ENCODE measurements at places on chromosomes 12 and 14.

- DNase-seq, result no peak
Observed at GRCh38 chr14:26233118-26233517, 364.7 kb downstream of the NOVA1 start.

GRCh38 chr12:103368167-103368566, 127.6 kb downstream of the C12orf42 start:
- no peak for DNase-seq

- no peak for DNase-seq
Observed at GRCh38 chr12:43815416-43815815, 9.3 kb upstream of the TWF1 start.

- DNase-seq, result no peak
Observed at GRCh38 chr12:105804591-105805265, 334.0 kb downstream of the NUAK1 start.

DNA sequence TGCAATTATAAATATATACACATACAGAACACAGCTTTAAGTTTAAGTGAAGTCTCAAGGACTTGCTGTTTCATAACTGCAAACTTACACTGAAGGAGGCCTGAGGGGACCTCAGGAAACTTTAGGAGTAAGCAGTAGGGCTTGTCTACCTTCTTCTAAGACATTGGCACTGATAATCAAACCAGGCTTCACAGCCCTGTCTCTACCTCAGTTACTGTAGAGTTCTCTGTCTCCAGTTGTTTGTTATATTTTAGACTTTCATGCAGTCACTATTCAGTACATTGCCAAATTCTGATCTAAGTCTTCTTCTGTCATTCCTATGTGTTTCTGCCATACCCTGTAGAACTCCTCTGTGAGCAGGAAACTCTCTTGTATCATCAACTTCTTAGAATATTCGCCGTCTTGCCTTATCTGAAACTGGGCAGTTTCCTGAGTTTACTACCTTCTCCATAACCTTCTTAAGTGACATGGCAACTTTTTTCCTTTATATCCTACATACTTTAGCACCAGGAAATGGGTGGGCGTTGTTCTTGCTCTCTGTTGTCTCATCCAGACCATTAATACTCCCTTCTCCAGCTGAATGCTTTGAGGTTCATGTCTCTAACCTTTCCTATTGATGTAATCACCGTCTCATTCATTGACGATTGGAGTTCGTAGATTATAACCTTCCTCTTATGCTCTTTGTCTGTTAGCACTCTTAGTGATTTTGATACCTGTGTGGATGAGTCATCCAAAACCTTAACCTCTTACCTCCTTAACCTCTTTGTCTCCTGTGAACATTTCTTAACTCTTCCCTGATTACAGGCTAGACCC, 11.4 kb downstream of the APAF1 start:
- DNase-seq, result no peak

DNA sequence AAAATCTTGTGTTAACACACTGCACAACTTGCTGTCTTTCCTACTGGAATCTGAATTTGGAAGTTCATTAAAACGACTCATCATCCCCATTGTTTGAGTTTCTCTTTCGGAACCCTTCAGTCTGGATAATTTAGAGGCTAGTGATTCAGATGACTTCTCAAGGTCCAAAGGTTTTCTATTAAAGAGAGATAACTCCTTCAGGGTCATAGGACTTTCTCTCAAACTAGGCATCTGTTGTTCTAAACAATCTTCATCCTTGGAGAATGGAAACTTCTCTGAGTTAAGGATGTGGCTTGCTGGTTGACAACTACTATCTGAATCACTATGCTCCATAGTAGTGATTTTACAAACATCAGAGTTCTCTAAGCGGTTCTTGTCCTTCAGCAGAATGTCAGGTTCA, 4.4 kb downstream of the MLH3 start:
- no peak for DNase-seq

DNA sequence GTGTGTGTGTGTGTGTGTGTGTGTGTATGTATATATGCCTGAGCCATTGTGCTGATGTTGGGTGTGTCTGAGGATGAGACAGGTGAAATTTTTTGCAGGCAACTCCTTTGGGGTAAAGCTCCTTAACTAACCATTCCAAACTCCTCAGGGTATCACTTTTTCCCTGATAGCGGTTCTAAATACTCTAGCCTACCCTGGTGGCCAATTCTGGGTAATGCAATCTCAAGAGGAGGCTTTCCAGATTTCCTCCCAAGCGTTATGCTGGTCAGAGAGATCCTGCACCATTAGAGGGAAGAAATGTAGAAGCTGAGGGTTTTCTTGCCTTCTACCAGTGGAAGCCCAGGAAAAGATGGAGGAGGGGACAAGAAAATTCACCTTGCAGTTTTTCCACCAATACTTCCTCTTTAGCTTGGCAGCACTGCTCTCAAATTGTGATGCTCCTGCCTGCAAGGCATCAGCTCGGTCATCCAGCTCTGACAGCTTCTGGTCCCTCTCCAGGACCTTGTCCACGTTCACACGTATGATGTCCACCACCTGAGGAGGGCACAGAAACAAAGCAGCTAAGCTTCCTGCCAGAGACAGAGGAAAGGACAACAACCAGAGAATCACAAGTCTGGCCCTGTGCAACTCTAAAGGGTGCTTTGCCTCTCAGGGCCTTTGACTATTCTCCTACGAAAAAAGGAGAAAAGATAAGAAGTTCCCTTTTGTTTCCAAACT, 4.9 kb downstream of the VAMP1 start:
- DNase-seq, result peak; percentile 74

GRCh38 chr14:71244341-71244740, 337.1 kb downstream of the PCNX1 start:
- peak; percentile 60 for DNase-seq

DNA sequence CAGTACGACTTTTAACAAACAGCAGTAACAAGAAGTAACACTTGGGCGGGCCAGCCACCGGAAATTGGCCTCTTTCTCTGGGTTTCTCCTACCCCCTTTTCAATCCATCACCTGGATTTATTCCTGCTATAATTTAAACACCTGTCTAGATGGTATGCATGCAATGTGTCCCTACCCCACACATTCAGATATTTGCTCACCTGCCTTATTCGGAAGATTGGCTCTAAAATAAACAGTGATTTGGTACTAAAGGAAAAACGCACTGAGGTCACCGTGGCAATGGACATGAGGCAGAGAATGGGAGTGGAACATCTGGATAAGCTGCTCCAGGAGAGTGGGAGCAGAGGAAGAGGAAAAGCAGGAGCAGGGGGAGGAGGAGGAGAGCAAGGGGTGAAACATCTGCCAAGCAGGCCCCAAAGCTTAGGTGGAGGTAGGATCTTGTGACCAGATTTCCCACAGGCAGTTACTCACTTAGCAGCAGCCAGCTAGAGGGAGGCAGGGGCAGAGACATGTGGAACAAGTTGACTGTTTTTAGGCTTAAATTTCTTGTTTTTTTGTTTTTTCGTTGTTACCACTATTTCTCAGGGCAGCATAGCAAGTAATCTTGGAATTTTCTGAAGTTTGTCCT, 150.9 kb downstream of the TTLL5 start:
- no peak for DNase-seq

DNA sequence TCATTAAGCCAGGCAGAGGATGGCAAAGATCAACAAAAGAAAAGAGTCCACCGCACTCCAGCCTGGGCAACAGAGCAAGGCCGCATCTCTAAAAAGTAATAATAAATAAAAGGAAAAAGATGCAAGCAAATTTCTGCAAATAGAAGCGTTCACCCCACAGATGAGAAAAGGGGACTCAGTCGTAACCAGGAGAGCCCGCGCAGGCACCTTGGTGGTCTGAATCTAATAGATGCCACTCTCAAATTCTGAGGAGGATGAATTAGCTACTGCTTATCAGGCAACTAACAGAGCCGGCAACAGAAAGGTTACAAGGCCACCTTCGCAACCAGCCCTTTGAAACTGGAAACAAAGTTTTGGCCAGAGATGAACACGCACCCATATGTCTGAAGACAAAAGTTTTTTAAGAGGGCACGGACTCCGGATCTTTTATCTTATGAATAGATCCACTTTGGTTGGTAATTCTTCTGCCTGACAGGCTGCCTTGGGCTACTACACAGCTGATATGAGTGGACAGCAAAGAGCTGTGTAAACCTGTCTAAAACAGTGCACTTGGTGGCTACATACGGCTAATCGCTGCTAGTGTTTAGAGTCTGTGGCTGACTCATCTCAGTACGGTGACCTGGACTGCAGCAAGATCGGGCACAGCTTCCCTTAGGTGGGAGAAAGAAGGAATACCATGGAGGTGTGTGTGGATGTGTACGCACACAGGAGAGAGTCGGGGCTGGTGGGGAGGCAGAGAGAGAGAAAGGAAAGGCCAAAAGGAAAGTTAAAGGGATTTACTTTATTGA, 32.9 kb upstream of the TTC7B start:
- no peak for DNase-seq

GRCh38 chr14:68919129-68919927, 59.8 kb downstream of the ACTN1 start:
- no peak for DNase-seq

- peak; percentile 33 for DNase-seq
Observed at GRCh38 chr12:76878099-76878898, 520 bp downstream of the CSRP2 start.

- DNase-seq, result no peak
Observed at GRCh38 chr12:69170293-69170692, 69.1 kb upstream of the CPSF6 start.

- DNase-seq, result no peak
Observed at GRCh38 chr14:47567273-47567672, 108.1 kb downstream of the MDGA2 start.

GRCh38 chr12:72236071-72236705, 36.0 kb upstream of the TRHDE start:
- no peak for DNase-seq

DNA sequence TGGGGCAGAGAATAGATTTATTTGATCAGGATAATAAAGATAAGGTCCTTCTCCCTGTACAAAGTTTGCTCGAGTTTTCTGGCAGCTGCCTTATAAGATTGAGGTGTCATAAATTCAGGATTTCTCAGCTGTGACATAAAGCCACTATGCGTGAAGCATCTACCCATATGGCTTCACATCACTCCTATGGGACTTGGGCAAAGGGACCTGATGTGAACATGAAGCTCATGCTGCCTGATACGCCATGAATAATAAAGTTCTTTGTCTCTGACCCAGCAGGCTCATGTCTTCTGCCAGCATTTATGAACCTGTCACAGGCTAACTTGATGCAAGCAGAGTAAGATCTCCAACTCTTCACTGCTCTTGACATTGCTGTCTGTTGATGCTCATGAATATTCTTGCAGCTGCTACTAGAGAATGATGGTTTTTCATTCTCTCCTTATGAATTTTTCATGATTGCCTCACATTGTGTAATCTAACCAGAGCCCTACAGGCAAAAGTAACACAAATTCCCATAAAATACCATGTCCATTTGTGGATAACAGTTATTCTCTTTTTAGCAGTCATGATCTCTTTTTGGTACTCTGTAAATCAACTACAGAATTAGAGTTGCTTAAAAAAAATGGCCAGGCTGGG, 49.0 kb upstream of the CPNE8 start:
- no peak for DNase-seq

DNA sequence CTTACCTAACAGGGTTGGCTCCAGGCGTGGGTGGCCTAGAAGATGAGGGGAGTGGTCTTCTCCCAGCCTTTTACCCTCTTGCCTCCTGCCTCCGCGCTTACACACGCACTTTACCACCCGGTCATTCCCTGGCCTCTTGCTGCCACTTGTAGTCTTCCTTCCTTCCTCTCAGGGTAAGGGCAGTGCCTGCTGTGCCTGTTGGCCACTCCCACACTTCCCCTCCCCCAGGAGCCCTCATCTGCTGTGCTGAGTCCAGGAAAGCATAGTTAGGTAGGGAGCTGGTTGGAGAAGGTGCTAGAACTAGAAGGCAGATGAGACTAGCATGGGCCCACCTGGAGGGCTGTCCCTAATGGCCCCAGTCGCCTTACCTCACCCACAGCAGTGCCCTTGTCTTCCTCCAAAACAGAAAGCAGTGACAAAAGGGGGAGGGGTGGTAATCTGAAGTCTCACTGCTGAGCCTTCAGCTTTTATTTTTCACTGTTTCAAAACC, 54.3 kb upstream of the SRSF5 start:
- no peak for DNase-seq

DNA sequence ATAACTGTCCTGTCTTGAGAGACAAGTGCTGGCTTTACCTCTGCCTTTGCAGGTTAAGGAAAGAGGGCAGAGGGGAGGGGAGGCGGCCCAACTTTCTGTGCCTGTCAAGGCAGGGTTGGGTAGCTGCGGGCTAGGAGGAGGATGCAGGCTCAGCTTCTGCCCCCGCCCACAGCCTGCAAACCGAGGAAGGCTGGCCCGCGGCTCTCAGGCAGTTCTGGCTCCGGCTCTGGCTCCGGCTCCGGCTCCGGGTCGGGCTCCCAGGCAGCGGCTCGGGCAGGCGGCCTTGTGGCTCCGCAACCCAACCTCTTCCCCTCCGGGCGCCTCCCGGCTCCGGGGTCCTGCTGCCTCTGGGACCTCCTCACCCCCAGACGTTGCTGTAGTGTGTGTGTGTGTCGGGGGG, 92.9 kb downstream of the TMEM30B start:
- DNase-seq, result peak; percentile 35

- no peak for DNase-seq
Observed at GRCh38 chr14:48023881-48024280, 348.5 kb upstream of the MDGA2 start.

- DNase-seq, result no peak
Observed at GRCh38 chr12:113720629-113721028, 245.5 kb downstream of the RBM19 start.

DNA sequence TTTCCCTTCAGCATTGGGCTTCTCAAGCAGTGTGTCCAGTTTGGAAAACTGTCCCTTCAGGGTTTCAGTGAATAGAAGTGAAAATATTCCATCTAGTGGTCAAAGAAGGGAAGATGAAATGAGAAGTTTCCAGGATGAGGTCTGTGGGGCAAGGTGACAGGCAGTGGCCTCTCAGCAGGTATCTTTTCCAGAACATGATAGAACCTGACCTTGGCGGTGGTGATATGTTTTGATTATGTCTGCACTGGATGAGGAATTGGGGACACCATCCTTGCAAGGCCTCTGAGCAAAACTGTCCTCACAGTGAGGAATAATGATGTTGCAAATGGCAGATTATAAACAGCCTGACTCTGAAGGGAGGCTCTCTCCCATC, 4.7 kb downstream of the GPX2 start:
- peak; percentile 30 for DNase-seq

DNA sequence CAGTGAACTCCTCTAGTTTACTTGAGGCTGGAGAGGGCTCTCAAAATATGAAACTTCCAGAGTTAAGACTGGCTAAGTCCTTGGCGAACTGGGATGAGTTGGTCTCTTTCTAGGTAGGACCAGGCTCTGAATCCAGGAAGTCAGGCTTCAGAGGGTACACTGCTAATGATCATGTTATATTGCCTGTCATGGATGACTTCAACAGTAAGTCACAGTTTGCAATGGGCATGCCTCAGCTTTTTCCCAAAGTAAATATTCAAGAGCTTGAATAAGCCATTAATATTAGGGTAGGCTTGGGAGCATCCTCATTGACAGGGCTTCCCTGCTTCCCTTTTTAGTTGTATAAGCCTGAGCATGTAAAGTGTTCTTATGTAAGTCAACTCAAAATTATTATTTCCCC, 61.7 kb upstream of the PTHLH start:
- no peak for DNase-seq

- peak; percentile 43 for DNase-seq
Observed at GRCh38 chr14:26887847-26888246, 290.0 kb upstream of the NOVA1 start.

Measured in AG20443 (cell line).